Glomerular endothelial cell (primary cell): ENCODE measurements at places on chromosomes 12 and 14. TPM values are rescaled to one million over a fixed set of nuclear protein-coding genes. Genes with fewer than 3 reads are reported as not detected.

DNA sequence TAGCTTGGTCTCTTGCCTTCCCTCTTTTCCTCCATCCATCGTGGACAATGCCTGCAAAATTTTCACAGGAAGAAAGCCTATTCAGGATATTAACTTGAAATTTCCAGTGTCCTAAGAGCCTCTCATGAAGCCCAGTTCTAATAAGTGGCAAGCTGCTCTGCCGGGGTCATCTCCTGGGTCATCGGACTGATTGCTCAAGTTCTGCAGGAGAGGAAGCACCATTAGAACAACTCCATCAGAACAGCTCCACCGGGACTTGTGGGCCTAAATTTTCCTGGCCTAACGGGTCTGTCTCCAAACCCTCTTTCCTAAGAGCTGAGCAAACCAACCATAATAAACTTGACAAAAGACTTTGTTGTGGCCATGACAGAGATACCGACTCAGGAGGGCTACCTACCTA lies 13.9 kb downstream of the ERG28 start:
- DNase-seq: no peak

PTCSC3 gene
- total RNA-seq: not detected in 2 replicates

CLEC4A gene
- total RNA-seq: not detected in 2 replicates

- DNase-seq: no peak
Observed at GRCh38 chr12:18343708-18344107, 82.4 kb downstream of the PIK3C2G start.

GRCh38 chr12:51864833-51865670 lies 16.5 kb upstream of the FIGNL2 start:
- no peak for DNase-seq

KRT83 gene
- total RNA-seq: not detected in 2 replicates

DNA sequence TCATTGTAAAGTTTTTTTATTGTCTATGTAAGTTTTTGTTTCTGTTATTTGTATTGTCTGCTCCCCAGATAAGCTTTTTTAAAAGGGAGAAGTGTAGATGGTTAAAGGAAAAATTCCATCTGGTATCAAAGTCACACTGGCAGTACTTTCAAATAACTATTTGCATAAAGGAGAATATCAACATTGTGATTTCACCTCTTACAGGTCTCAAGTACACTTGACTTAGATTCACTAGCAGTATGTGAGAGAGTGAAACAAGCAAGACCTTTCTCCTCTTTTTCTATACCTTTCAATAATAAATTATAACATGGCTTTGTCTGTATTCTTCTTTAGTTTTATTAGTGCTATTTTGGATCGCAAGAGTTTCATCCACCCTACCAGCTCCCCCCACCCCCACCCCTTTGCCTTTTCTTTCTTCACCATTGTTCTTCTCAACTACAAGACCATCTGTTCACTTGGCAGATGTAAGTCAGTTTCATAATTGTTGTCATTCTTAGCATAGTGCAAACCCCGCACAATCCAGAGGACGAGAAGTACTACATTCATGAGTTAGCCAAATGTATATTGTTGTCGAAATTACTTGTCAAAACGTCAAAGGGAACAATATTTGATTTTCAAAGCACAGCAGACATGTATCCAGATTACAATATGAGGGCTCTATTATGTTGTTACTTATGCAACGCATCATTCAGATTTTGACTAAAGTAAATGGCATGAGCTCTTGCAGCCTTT lies 602.7 kb upstream of the FLRT2 start:
- DNase-seq: no peak
